ENCODE measurements at places on chromosomes 2 and 18. TPM values are rescaled to one million over a fixed set of nuclear protein-coding genes. Genes with fewer than 3 reads are reported as not detected.
A peak's percentile ranks its signal among the peaks of the same experiment; 100 is the strongest.

- DNase-seq = no peak
Measured at GRCh38 chr2:2320486-2321199, 10.4 kb downstream of the MYT1L start.

GRCh38 chr2:145323512-145323911, 803.6 kb upstream of the ZEB2 start:
- DNase-seq = no peak

GRCh38 chr2:37976411-37976810, 51.3 kb downstream of the RMDN2 start:
- DNase-seq = no peak

The CD207 gene
- total RNA-seq = 0.11 TPM

DNA sequence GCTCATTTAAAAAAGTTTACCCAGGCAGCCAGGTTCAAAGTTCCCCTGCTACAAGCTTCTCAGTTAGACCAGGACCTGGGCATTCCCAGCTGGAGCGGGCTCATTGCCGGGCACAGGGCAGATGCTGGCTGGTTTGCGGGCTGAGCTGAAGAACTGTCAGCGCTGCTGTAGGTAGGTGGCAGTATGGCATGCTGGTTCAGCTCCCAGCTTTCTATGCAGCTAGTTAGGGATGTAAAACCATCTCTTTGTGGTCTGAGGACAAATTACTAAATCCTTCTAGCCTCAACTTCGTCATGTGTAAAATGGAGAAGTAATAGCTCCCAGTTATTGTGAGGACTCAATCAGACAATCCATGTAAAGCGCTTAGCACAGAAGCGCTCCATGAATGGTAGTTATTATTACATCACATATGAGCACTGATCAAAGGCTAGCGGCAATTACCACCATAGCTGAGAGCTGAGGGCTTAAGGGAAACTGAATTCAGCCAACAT, 2.4 kb upstream of the LDLRAD4 start:
- peak; percentile 86 for DNase-seq

- DNase-seq = no peak
Measured at GRCh38 chr2:162656516-162656915, 182.1 kb downstream of the KCNH7 start.

GRCh38 chr2:226137201-226137811, 662.3 kb downstream of the IRS1 start:
- DNase-seq = no peak

DNA sequence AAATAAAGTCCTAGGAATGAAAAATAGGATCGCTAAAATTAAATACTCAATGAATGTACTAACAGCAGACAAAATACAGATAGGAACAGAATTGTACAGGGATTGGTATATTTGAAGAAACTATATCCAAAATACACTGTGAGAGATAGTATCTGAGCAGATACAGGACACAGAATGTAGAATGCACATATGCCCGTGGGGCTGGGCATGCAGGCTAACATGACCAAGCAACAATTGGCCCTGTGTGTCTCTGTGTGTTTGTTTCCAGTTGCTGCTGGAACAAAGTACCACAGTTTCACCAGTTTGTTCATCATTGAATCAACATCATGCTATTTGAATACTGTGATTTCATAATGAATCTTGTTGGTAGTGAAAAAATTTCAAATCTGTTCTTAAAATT, 127.6 kb downstream of the PMAIP1 start:
- DNase-seq = no peak

DNA sequence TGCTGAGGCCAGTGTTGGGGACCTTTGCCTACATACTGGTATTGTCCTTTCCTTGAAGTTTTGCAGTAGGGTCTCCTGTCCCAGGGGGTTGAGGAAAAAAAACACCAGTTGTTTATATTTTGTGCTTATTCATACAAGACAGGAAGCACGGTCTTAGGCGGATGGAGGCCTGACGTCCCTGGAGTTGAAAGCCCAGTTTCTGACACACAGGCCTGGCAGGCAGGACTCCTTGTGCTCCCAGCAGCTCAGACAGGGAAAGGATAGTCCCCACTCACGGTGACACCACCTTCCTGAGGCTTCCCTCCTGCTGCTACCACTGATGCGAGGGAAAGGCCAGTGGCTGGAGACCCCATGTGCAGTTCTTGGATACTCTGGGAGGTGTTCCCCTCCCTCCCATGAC, 15.5 kb upstream of the SP100 start:
- DNase-seq = no peak
